ENCODE measurements at places on chromosomes 2 and 18.

- DNase-seq: no peak
Measured at GRCh38 chr2:1607971-1608688, 136.2 kb downstream of the PXDN start.

DNA sequence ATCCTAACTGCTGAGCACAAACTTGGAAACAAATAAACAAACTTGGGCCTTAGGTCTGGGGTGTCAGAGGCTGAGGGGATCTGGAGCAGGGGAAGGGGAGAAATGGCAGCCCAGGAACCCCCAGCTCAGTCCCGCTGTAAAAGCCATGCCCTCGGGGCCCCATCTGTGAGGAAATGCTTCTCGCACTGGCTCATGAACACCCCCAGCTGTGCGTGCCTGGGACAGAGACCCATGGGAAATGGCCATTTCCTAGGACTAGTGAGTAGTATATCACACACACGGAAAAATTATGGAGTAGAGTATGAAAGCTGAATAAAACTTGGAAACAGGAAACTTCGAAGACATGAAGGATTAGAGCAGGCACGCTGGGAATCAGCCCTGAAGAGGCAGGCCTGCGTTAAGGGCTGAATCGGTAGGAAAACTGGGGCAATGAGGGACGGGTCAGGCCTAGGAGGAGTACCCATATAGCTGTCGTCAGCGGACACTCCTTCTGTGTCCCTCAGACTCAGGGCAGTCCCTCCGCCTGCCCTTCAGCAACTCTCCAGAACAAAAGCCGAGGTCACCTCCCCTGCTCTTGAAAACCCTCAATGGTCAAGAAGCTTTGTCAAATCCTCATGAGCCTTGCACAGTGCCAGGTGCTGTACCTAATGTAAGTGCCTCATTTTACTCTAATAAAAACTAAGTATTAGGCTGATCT lies 120.8 kb upstream of the ODC1 start:
- DNase-seq: no peak

GRCh38 chr2:212677466-212677865 lies 138.9 kb upstream of the ERBB4 start:
- no peak for DNase-seq

DNA sequence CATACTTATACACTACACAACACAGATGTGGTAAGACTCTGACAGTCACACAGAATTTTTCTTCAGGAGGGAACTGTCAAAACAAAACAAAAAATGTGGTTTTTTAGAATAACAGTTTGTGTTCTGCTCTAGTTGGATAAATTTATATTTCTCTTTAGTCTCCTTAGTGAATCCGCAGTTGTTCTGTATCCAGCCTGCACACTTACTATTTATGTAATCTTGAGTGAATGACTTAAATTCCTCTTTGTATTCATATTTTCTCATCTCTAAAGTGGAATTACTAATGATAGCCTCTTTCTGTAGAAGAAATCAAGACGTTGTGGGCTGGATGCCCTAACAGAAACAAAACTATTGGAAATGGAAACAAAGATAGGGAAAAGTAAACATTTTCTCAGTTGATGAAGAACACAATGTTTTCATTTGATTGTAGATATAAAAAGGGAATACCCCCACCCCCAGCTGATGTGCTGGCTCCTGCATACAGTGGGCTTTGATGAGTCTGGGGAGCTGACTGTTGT lies 375.2 kb downstream of the TRIB2 start:
- no peak for DNase-seq

DNA sequence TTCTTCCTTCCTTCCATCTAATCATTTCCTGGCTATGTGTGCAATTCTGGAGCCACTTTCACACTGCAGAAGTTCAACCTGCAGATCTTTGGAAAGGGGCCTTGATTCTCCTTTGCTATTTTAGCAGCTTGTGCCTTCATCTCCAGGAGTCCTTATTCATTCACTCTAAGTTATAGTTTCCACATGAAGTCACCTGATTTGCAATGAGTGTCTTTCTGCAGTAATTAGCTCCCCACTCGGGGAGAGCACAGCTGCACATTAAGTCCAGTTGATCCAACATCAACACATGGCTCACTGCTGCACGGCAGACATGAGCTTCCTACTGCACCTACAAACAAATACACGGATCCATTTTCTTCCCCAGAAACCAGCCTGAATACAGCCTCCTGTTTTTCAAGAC lies 323.1 kb upstream of the TNP1 start:
- no peak for DNase-seq

GRCh38 chr2:234341306-234341985 lies 155.4 kb downstream of the ARL4C start:
- DNase-seq: no peak

DNA sequence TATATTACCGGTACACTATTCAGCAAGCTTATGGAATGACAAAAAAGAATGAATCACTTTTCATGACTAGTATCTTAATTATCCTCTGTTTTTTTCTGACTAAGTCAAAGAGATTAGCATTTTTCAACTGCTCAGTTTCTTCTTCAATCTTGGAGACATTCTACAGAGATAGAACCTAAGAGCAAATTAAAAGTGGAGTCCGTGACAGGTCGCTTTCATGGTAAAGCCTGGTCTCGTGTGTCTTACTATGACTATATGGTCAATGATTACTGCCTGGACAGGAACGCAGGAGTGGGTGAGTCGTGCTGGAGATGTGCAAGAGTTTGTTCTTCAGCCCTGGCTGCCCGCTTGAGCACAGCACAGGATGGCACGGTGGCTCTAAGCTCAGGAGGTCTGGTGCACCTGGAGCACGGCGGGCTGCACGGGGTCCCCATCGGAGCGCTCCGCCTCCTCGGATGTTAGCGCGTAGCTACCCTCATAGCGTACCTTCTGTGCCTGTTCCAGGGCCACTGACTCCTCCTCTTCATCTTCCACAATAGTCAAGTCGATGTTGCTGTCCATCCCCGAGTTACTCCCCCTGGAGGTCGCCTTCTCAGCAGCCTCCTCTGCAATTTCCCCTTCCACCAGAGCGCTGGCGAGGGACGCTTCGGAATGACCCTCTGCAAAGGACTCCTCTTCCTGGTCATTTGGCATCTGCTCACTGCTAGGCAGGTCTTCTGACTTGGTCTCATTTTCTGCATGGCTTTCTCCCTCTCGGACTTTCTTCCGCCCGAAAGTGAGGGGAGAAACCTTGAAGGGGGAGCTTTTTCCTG lies 11.1 kb downstream of the CAVIN2 start:
- no peak for DNase-seq

All from CD4-positive, alpha-beta T cell treated with Interleukin-6 at 100 ng/mL for 8 hours (primary cell).